ENCODE measurements at places on chromosomes 5 and 9.

GRCh38 chr9:6415266-6415665, 2.3 kb downstream of the UHRF2 start:
- no peak for DNase-seq

GRCh38 chr9:136726631-136727191, 14.3 kb downstream of the DIPK1B start:
- no peak for DNase-seq

- DNase-seq = no peak
Observed at GRCh38 chr5:136053336-136054141, 24.8 kb downstream of the TGFBI start.

DNA sequence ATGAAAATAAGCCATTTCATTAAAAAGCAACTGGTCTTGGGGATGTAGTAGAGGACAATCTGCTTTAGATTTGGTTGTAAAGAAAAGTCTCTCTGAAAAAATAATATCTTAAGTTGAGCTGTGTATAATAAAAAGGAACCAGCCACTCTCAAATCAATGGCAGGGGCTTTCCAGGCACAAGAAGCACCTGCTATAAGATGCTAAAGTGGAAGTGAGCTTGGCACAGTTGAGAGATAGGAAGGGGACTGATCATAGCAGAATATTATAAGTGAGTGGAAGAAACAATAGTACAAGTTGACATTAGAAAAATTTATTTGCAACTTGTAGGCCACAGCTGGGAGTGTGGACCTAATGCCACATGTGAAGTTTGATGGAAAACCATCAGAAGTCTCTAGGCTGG, 28.1 kb upstream of the SPINK5 start:
- no peak for DNase-seq

DNA sequence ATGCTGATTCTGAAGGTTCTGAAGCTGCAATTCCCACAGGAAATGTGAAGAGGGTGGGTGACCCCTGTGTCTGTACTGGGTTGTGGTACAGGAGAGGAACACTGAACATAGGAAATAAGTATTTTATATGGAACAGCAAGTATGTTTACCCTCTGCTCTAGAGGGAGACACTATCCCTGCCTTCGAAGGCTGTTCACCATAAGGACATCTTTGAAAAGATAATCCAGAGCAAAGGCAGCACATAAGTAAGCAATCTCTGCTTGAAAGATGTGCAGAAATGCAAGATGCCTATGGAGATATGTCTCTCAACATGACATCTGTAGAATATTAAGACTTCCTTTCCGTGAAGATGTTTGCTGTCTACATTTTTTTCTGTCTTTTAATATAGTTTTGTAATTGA, 184.4 kb upstream of the EFNA5 start:
- no peak for DNase-seq

- no peak for DNase-seq
Observed at GRCh38 chr9:137031904-137032640, at the start of gene FUT7. FUT7 (minus strand) TSS chr9:137032088; CDS start chr9:137031991, 97 bp downstream.

GRCh38 chr9:110073356-110073905, 134.5 kb downstream of the C9orf152 start:
- no peak for DNase-seq

DNA sequence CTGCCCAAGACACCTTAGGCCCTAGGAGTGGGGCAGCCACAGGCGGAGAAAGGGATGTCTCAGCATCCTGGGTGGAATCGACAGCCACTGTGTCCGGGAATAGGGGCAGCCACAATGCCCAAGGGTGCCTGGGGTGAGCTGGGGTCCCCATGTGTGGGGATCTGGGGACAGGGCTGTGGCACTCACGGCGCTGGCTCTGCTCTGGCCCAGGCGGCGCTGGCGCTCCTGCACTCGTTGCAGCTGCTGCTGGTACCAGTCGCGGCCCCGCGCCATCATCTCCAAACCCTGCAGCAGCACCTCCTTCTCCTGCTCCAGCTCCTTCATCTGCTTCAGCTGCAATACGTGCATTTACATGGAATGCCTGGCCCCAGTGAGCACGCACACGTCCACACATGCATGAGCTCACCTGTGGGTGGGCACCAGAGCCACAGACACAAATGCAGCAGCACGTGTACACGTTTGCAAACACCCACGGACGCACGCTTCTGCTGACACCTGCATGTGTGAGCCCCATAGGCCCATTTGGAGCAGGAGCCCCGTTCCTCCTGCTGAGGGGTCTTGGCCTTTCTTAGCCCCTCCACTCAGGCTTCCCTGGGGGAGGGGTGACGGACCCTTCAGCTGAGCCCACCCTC, 4.9 kb downstream of the SAPCD2 start:
- DNase-seq = no peak

DNA sequence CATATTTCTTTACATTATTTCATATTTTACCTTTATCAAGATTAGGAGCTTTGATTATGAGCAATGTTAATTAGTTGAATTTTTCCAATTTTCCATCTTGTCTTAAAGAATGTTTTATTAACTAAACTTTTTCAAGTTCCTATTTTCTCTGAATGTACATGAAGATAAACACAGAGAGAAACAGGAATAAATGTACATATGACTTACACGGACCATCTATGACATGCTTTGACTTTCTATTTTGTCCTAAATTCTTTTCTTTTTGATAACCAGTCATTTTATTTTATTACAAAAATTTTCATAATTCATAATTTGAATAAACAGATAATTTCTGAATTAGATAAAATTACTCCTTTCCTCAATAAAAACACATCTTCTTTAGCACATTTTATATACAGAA, 1038.8 kb upstream of the ARRDC3 start:
- DNase-seq = no peak

- no peak for DNase-seq
Observed at GRCh38 chr9:70475211-70475610, 60.8 kb upstream of the KLF9 start.

- no peak for DNase-seq
Observed at GRCh38 chr5:93017849-93018248, 563.2 kb downstream of the NR2F1-AS1 start.

- no peak for DNase-seq
Observed at GRCh38 chr9:125856331-125856730, 109.2 kb downstream of the PBX3 start.

DNA sequence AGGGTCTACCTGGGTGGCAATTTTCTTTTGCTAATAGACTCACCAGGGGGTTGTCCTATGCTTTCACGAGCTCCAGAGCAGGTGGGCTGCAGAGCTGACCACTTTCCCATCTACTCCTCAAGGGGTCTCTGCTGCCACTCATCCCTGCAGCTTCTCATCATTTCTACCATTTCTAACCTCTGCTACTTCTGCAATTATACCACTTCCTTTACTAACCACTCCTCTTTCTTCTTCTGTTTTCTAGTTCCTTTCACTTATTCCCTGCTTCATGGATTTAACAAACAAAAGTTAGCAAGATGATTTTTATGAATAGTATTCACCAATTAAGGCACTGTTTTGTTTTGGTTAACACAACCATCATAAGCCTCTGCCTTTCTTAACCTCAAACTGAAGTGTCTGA, 34.5 kb upstream of the NIPBL start:
- no peak for DNase-seq

- DNase-seq = no peak
Observed at GRCh38 chr9:1210954-1211353, 160.8 kb downstream of the DMRT2 start.

DNA sequence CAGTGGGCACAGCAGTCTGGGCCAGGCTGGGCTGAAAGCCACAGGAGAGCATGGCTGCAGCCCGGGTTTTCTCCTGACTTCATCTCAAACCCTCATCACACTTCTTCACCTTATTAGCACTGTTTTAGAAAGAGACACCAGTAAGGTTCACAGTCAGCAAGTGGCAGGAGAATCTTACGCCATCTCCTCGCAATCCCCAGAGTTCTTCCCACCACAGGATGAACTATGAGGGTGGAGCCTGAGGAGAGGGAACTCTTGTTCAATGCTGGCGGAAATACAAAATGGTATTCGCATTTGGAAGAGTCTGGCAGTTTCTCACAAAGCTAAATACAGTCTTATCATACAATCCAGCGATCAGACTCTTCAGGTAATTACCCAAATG, 14.7 kb downstream of the BICD2 start:
- DNase-seq = no peak

GRCh38 chr9:121201045-121201737, 478 bp downstream of the RAB14 start:
- DNase-seq = no peak

DNA sequence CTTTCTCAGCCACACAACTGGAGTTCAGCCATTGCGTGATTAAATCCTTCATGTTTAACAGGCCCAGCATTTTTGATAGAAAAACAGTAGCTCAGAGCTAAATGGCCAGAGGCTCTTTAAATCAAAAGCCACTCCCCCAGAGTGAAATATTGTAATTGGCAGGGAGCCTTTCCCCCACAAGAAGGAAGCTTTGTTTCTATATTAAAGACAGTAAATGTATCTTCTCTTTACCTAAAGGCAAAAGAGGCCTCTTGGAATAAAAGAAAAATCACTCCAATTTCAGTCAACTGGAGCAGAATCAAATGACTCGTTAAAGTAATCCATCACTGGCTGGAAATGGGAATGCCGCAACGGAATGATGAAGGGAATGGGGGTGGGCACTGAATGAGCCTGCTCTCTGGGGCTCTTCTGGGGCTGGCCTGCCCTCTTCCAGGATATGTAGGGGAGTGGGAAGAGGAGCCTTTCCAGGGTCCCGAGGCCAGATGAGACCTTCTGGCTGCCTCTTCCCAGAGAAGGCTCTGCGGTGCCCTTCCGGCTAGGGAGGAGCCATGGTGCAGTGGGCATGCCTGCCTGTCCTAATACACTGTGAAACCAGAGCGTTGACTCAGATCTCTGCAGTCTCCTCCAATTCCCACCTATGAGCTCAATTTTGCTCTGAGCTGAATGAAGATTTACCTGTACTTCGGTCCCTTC, 45.2 kb downstream of the ANKDD1B start:
- no peak for DNase-seq

DNA sequence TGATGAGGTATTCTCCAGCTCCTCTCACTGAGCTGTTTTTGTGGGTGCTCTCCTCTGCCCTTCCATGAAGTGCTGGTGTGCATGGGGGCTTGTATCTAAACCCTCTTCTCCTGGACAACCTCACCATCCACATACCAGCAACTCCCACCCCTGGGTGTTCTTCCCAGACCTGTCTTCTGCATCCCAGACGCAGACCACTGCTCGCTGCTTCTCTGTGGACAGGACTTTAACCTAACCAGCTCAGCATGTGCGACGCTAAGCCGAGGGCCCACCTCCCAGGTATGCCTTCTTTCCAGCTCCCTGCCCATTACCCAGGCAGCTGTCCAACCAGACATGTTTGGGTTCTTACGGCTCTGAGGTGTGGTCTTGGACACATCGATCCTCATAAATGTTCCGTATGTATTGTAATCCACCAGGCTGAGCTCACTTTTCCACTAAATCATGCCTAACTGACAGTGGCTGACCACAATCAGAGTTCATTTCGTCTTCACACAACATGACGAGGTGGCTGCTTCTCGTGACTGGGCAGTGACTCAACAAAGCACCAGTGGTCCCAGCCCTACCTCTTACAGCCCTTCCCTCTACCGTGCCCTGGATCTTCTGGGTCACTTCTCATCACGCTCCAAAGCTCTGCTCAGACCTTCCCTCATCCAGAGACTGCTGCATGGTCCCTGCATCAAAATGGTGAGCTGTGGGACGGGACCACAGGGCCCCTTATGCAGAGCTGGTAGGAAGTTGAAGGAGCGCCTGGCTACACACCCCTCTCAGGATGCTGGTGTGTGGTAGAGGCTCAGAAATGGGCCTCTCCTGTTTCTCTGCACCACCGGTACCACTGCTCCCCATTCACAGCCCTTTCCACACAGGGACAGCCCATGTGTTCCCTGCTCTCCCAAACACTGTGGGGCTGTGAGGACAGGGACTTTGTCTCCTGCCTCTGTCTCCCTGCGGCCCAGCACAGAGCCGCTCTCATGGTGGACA, 9.6 kb upstream of the PTGES2 start:
- no peak for DNase-seq

DNA sequence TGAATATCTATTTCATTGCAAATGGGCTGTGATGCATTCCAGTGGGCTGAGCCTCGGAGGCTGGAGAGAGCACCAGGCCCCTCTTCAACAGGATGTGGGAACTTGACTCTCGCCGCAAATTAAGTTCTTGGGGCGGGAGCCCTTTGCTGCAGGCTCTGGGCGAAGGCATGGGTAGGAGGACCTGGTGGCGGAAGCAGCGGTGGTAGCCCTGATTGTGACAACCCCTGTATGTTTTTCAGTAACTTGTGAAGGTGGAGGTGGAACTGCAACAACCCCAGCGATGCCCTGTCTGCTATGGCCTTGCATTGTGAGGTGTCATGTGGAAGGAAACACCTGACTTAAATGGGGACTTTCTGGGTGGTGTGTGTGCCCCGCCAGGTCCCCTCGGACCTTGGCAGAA, 9.4 kb downstream of the FYB1 start:
- DNase-seq = no peak

DNA sequence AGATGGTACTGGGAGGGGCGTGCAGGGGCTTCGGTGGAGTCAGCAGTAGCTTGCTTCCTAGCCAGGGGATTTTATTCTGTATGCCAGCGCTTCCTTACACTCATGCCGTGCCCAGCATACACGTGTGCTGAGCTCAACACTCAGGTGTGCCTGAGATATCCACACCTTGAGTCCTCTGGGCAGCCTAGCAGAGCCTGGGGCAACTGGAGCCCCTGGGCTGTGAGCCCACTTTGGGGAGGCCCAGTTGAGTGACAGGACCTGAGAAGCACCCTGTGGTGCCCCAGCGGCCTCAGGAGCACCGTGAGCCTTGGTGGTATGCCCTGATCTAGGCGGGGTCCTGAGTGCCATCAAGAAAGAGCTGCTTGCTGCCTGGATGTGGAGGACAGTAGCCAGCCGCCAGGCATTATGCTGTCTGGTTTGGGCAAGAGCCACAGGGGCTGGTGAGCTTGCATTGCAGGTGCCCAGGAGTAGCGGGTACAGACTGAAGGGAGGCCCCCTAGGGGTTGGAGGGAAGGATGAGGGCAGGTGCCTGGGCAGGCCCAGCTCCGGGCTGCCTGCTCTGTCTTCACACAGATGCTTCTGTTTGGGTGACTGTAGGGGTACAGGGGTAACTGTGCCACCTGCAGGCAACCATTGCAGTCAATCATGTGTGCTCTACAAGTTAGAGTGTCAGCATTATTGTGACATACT, 42.9 kb downstream of the BNIP1 start:
- no peak for DNase-seq

- no peak for DNase-seq
Observed at GRCh38 chr9:3359048-3359692, 166.6 kb downstream of the RFX3 start.

- no peak for DNase-seq
Observed at GRCh38 chr5:180052211-180052818, 19.2 kb downstream of the RNF130 start.

DNA sequence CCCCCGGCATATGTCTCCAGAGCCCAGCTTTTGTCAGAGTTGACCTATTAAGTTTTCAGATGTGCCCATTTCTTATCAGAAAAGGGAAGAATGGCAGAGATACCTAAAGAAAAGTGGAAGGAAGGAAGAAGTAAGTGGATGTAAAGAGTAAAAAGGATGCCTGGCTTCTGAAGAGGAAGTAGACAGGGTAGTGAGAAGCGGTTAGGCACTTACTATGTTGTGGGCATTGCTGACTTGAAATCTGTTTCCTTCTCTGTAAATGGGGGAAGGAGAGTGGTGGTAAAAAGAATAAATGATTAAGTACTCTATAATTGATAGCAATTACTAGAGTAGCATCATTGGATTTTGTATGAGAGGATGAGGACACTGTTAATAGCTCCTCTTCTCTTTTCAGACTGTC, 9.9 kb downstream of the ANP32B start:
- no peak for DNase-seq

- DNase-seq = no peak
Observed at GRCh38 chr5:123520677-123521247, 8.8 kb downstream of the CSNK1G3 start.
